CD4-positive, alpha-beta T cell treated with Interleukin-6 at 100 ng/mL for 8 hours (primary cell): ENCODE measurements at places on chromosomes 4 and X.
A peak's percentile ranks its signal among the peaks of the same experiment; 100 is the strongest.

DNA sequence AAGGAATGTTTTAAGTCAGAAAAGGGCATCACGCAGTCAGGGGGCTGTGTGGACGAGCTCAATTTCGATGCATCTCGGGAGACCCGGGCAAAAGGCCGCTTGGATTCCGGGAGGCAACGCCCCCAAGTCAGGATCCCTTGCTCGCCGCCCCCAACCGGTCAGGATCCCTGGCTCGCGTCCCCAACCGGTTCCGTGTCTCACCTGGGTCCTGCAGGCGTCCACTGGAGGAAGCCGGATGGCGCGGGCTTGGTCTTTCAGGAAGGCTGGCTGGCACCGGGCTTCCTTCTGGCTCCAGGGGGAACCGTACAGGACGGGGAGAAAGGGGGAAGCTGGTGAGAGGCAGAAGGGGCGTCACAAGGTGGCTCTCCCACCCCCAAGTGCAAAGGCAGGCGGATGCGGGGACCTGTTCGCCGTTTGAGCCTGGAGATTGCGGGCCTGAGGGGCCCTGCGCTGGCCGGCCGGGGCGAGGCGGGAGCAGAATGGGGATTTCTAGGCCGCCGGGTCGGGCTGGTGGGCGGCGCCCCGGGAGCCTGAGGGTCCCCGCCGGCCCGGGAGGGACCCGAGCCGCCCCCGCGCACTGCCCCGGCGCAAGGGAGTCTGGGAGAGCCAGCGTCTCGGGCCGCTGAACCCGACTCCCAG, 84.7 kb downstream of the HPRT1 start:
- no peak for DNase-seq

DNA sequence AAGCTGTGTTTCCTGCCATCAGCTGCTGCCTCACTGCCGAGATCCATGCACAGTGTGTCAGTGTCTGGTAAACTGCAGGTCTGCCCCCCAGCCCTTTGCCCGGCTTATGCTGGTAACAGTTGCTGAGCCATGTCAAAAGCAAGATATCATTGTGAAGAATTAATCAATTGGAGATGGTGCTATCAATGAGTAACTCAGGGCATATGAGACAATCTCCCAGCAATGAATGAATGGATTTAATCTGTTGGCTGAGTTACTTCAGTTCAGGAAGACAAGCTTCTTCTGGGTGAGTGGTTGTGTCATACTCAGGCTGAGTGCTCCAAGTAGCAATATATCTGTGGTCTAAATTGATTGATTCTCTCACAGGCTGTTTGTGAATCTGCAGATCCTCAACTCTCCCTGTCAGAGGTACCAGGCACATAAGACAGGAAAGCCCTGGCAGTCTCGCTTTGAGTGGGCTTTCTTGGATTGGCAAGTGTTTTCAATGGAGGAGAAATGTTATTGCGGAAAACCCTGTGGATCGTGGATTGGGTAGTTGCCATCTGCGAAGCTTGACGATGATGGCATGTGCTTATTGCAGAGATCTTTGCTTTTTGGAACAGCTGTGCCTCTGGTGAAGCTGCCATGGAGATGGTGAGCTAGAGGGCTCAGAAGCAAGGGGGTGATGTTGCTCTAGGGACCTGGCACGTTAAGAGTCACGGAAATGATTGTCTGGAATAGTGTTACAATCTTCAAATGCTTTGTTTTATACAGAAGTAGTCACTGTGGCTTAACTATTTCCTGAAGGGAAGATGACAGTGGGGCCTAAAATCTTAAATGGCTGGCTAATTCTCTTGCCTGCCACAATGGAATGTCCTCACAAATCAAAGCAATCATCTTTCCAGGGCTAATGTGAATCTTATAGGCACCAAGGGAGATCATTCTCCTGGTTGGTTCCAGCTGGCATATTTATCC, 147.6 kb upstream of the TBC1D9 start:
- no peak for DNase-seq

DNA sequence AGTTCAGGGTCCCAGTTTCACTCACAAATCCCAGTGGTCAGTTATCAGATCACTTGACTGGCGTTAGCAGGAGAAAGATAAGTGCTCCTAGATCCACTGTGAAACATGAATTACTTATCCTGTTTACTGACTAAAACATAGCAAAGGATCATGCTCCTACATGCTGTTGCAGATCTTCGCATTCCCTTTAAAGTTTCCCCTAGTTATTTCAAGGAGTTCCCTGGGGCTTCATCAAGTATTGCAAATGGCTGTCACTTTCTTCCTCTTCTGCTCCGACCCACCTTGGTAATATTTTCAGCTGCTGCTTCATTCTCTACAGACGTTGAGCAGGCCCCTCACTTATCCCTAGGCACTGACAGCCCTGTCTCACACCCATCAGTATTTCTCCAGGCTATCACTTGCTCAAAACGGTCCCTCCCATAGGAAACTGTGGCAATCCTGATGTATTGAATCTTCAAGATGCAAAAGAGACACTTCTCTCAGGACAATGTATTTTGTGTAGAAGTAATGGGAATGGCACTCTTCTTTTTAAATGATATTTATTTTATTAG, 466.0 kb downstream of the INPP4B start:
- no peak for DNase-seq

- DNase-seq: no peak
Measured at GRCh38 chr4:101682946-101683345, 107.6 kb upstream of the BANK1 start.

- no peak for DNase-seq
Measured at GRCh38 chrX:133674726-133675470, 259.6 kb upstream of the GPC4 start.

DNA sequence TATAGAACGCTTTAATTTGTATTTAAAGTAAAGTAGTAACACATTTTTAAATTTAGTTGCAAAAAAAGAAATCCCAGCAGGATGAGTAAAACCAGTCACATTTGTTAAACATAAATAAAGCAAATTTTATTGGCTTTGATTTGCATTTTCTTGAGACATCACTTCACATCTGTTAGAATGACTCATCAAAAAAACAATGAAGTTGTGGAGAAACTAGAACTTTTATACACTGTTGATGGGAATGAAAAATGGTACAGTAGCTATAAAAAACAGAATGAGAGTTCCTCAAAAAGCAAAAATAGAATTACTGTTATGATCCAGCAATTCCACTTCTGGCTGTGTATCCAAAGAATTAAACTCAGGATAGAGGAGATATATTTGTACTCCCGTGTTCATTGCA, 454.0 kb upstream of the KLHL4 start:
- DNase-seq: no peak

DNA sequence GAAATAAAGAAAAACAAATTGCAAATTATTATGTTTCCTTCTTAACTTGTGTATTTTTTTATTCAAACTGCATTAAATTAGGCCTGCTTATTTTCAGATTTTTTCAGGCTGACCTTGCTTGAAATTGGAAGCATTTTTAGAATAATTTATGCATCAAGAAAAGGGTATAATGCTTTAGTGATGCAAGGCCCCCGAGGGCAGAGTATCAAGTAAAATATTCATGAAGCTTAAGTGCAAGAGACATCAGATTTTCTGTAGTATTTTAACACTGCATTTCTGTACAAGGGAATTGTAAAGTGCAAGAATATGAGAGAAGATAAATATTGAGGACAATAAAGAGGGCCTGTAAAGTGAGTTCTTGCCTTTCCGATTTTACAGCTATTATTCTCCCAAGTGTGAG, 485.8 kb upstream of the ATOH1 start:
- DNase-seq: no peak

- no peak for DNase-seq
Measured at GRCh38 chr4:68907245-68907644, 44.4 kb downstream of the UGT2A3 start.

DNA sequence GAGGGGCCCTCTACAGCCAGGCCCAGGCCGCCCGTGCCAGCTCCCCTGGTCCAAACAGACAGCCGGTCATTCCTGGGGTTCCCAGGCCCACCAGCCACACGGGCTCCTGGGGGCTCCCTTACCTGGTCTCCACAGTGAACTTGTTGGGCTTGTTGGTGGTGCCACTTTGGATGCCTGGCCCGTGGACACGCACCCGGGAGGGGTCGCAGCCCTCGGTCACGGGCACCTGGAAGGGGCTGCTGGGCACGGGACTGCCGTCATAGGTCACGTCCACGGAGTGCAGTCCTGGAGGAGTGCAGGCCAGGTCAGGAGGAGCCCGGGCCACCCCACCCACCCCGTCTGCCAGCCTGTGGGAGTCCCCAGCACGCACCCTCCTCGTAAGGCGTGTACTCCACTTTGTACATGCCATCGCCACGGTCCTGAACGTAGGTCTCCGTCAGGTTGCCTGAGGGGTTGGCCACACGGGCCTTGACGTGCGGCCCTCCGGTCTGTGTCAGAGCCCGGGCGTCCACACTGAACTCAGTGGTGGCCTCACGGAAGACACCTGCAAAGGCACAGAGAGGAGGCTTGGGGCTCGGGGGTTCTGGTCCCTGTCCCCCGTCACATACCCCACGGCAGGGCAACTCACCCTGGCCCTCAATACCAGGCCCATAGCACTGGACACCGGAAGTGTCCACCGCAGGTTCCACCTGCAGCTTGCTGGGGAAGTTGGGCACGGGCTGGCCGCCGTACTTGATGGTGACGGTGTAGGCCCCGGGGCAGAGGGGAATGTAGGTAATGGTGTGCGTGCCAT, 14.9 kb downstream of the FLNA start:
- no peak for DNase-seq

DNA sequence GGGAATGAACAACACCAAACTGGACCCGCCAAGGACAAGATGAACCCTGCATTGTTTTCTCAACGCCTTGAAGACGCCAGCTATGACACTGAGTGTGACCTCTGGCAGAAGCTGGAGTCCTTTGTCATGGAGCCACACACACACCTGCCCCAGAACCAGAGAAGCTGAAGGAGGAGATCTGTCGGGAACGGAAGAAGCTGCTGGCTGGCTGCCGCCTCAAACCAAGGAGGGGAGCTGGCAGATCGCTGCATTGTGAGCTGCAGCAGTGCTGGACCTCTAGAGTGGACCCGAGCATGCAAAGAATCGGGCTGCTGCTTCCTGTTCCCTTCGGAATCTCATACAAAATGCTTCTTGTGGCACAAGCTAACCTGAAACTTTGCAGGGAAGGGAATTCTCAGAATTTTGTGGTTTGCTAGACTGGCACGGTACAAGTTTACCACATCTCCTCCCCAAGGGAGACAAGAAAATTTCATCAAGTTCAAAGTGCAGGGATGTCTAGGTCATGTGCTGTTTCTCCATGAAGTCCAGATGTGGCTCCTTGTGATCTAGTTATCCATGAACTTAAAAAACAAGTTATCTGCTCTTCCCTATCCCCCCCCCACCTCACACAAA, 23.4 kb upstream of the GLRB start:
- DNase-seq: no peak

GRCh38 chr4:152398060-152398459, 137.8 kb downstream of the FBXW7 start:
- DNase-seq: no peak

GRCh38 chr4:153155686-153156085, 48.6 kb upstream of the TRIM2 start:
- no peak for DNase-seq

GRCh38 chr4:98728433-98728832, 70.0 kb upstream of the TSPAN5 start:
- peak; percentile 7 for DNase-seq

- no peak for DNase-seq
Measured at GRCh38 chr4:186628058-186628711, 72.8 kb upstream of the MTNR1A start.

DNA sequence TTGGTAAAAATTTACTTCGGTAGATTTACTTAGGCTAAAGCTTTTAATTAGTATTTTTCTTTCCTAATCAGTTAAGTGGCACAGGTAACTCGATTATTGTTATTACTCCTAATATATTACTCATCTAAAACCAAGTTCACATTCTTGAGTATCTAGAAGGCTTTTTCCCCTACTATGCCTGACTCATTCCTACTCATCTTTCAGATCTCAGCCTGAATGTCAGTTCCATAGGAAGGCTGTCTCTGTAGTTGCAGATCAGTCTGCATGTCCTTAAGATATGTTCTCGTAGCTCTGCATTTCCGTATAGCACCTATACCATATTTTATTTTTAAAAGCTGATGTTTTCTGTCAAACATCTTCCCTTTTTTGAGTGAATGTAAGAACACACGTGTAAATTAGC, 5.9 kb upstream of the FAM184B start:
- DNase-seq: no peak

DNA sequence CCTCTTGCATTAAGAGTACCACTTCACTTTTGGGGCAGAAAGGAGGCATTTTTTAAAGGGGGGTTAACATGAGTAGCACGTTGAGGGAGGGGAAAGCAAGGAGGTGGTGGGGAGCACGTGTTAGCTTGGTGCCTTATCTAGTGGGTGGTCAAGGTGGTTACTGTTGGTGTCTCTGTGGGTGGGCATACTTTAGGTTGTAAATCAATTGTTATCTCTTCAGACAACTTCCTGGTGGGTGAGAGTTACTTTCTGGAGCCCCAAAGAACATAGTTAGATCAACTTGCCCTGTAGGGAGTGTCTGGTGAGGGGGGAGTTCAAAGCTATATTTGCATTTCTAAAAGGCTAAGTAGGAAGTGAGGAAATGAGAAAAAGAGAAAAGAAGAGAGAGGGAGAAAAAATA, 297.7 kb upstream of the CLNK start:
- no peak for DNase-seq

DNA sequence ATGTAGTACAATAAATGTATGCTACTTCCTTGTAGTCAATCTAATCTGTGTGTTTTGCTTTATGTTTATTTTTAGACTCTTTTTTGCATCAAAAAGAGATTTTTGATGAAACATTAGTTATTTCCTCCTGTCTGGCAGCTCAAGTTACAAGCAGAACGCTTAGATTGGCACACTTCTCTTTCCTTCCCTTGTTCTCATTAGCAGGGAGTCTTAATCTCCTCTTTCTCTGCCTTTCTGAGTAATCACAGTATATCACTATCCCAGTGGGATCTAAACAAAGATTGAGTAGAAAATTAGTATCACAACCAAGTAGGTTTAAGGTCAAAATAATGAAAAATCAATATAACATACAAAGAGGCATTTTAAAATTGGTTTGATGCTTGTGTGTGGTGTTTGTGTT, 1192.6 kb downstream of the C4orf33 start:
- no peak for DNase-seq

DNA sequence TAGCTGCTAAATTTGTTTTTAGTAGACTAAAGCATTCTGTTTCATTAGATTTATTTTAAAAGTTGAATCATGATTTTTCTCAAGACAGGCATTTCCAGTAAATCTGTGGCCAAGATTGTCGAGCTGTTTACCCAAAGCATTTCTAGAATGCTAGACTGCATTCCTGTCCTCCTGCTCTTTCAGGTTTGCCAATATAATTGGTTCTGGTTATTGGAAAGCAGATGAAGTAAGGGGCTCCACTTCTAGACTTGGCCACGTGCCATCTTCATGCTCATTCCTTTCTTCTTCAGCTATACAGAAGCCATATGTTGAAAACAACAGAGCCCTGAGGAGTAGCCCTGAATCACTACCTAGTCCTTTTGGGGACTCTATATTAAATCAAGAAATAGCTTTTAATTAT, 62.5 kb downstream of the PGRMC2 start:
- DNase-seq: no peak

- DNase-seq: no peak
Measured at GRCh38 chrX:95382799-95383198, 1301.8 kb upstream of the DIAPH2 start.

DNA sequence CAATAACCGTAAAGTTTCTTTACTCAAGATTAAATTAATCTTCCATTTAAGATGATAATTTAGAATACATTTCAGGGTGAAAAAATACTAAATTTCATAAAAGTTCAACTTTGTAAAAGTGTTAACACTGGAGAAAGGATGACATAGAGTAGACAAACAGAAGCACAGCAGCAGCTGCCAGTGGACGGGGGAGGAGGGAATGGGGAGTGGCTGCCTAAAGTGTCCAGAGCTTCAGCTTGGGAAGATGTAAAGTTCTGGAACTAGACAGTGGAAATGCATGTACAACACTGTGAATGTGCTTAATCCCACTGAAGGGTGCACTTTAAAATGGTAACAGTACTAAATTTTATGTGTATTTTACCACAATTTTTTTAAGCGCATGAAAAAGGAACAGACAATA, 39.9 kb downstream of the RELL1 start:
- no peak for DNase-seq
